Activated effector memory CD4-positive, alpha-beta T cell treated with Interleukin-2 at 50 U/mL for 16 hours (primary cell): ENCODE measurements at places on chromosomes 6 and 20.

- no peak for DNase-seq
Observed at GRCh38 chr6:36312854-36313648, 23.6 kb downstream of the BNIP5 start.

DNA sequence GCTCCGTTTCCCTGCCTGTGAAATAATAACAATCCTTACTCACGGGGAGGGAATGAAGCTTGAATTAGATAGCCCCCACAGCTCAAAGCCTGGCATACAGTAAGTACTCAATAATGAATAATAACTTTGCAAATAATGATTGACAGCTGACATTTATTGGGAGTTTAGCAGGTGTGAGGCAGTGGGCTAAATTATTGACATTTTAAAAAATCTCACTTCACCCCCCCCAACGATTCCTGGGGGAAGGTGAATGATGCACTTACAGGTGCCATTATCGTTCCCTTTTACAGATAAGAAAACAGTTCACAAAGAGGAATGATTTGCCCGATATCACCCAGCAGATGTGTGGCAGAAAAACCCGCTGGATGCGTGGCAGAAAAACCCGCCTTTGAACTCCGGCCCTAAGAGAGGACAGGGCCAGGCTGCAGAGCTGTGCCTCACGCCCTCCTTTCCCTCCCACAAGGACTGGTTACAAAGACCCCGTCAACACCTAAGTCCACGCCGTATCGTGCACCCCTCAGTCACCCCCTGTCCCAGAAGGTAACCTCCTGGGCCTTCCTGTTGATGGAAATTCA is 114.2 kb upstream of the PTPN1 start:
- no peak for DNase-seq

- DNase-seq, result no peak
Observed at GRCh38 chr20:59063358-59064213, 21.0 kb upstream of the PRELID3B start.

GRCh38 chr20:49595811-49596561 is 28.0 kb upstream of the PTGIS start:
- peak; percentile 35 for DNase-seq

- DNase-seq, result no peak
Observed at GRCh38 chr6:61809004-61809595, 476.9 kb downstream of the KHDRBS2 start.

DNA sequence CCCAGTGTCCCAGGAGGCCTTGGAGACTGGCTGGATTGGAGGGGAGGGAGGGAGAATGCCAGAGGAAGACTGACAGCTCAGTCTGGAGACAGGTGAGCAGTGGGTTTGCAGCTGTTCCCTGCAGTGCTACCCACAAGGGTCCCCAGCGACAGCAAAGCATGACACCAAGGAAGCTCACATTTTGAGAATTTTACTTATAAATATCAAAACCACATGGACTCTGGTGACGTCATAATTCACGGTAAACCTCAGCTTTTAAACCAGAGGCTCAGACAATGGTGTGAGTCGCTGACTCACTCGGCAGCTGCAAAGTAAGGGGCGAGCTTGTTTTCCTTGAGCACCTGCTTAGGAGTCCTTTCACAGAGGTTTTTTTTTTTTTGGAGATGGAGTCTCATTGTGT is 65.2 kb downstream of the THBS2 start:
- DNase-seq, result no peak

- DNase-seq, result no peak
Observed at GRCh38 chr6:35473850-35474130, 5.6 kb downstream of the RPL10A start.

DNA sequence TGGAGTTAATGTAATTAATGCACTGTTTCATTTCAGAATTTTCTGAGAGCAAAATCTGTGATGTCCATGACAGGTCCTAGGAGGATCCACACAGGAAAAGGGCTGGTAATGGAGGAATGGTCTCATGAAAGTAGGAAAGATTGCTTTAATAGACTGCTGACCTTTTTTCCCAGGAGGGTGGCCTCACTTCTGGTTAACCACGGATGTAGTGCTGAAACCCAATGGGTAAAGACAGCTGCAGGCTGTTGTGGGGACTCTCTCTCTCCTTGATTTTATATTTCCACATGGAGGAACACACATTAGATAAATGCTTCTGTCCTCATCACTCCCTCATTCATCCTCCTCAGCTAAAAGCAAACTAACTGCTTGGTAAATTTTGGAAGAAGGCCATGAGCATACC is 23.6 kb upstream of the RIPOR2 start:
- no peak for DNase-seq

GRCh38 chr20:19609642-19610223 is 148.3 kb upstream of the RIN2 start:
- no peak for DNase-seq

- no peak for DNase-seq
Observed at GRCh38 chr20:21681234-21681921, 24.1 kb upstream of the PAX1 start.

- DNase-seq, result no peak
Observed at GRCh38 chr6:79377888-79378348, 143.4 kb upstream of the HMGN3 start.

DNA sequence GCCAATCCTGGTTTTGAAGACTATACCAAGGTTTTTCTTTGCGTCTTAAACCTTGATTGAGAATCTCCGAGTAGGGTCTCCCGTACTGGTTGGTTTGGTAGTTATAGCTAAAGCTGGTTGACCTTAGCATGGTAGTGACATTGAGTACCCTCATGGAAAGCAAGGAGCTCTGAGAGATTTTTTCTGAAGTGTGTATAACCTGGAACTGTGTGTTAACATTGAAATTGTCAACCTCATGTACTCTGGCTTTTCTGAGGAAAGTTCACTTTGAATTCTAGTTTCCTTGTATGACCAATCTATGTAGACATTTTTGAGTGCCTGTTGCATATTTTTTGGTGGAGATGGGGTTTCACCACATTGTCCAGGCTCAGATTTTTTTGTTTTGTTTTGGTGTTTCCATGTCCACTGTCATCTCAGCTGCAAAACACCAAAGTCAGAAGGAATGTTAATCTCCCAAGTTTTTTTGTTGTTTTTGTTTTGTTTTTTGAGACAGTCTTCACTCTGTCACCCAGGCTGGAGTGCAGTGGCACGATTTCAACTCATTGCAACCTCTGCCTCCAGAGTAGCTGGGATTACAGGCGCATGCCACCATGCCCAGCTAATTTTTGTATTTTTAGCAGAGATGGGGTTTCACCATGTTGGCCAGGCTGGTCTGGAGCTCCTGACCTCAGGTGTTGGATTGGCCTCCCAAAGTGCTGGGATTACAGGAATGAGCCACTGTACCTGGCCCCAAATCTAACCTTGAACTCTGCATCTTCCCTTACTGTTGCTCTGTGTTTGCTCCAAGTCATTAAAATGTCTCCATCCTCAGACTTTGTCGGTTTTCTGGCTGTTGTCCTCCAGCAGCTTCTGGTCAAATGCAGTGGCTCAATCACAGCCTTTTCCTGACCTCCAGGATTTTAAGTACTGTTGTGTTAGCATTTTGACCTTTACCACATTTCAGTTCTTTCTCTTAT is 4.3 kb downstream of the RPS12 start:
- no peak for DNase-seq

DNA sequence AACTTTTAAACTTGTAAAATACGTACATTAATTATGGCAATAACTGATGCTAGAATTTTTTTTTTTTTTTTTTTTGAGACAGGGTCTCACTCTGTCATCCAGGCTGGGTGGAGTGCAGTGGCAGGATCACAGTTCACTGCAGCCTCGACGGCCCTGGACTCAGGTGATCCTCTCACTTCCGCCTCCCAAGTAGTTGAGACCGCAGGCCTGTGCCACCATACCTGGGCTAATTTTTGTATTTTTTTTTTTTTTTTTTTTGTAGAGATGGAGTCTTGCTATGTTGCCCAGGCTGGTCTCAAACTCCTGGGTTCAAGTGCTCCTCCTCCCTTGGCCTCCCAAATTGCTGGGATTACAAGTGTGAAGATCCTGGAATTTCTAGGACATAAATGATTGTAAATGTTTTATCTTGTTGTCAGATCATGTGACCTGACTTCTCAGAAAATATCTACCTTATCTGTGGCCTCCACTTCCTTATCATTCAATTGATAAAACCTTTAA is 2.2 kb upstream of the CD2AP start:
- DNase-seq, result no peak

DNA sequence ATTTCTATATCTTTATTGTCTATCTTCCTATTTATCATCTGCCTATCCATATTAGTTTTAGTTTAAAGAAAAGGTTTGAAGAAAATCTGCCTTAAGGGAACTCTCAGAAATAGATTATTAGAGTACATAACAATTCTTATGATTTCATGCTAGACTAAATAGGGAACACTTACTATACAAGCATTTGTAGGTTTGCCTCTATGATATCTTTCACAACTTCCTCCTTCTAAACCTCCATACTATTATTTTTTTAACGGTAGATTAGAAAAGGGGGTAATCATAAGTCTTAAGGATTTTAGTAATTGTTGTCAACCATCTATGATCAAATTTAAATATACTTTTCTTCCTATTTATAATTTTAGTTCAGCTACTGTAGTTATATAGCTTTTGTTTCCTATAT is 11.6 kb upstream of the DSE start:
- DNase-seq, result no peak

DNA sequence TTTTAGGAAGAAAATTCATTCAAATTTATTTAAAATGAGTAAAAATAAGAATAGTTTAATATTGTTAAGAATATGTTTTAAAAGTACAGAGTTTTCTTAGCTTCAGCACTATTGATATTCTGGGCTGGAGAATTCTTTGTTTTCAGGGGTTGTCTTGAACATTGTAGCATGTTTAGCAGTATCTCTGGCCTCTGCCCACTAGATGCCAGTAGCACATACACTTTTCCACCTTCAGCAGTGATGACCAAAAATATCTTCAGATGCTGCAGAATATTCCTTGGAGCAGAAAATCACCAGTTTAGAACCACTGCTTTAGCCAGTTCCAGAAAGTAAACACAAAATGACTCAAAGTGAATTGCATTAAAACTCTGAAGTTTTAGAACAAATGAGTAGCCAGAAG is 19.4 kb upstream of the SDHAF4 start:
- DNase-seq, result no peak

DNA sequence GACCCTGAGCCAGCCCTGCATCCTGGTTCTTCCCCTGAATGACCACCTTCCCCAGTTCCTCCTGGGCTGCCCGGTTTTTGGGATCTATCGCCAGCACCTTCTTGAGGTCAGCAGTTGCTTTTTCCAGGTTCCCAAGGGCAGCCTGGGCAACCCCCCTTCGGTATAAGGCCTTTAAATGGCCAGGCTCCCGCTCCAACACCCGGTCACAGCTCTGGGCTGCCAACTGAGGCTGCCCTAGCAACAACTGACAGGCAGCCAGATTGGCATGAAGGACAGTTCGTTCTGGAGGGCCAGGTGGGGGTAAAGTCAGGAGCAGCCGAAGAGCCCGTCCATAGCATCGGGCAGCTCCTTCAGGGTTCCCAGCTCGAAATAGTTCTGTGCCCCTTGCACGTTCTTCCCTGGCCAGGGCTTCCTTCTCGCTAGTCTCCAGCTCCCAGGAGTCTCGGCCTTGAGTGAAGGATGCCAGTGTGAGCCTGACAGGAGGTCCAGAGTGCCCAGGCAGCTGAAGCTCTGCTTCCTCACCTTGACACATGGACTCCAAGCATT is 778 bp upstream of the ATF6B start:
- DNase-seq, result no peak

- DNase-seq, result no peak
Observed at GRCh38 chr6:98669371-98669770, 165.0 kb upstream of the POU3F2 start.

DNA sequence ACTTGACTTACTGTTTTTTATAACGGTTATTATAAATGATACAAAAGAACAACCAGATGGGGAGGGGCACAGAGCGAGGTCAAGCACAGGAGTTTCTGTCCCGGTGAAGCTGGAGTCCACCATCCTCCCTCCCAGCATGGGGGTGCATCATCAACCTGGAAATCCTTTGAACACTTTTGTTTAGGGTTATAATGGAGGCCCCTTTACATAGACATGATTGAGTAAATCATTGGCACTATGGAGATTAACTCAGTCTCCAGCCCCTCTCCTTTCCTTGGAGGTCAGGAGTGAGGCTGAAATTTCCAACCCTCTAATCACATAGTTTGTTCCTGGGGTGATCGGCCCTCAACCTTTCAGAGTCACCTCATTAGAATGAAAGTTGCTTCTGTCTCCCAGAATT is 71.8 kb upstream of the ANKEF1 start:
- no peak for DNase-seq

GRCh38 chr6:33279971-33280511 is 3.1 kb downstream of the B3GALT4 start:
- no peak for DNase-seq

- DNase-seq, result no peak
Observed at GRCh38 chr20:37090407-37090806, 5.4 kb downstream of the RBL1 start.

- DNase-seq, result no peak
Observed at GRCh38 chr6:62980093-62980492, 231.2 kb upstream of the FKBP1C start.

DNA sequence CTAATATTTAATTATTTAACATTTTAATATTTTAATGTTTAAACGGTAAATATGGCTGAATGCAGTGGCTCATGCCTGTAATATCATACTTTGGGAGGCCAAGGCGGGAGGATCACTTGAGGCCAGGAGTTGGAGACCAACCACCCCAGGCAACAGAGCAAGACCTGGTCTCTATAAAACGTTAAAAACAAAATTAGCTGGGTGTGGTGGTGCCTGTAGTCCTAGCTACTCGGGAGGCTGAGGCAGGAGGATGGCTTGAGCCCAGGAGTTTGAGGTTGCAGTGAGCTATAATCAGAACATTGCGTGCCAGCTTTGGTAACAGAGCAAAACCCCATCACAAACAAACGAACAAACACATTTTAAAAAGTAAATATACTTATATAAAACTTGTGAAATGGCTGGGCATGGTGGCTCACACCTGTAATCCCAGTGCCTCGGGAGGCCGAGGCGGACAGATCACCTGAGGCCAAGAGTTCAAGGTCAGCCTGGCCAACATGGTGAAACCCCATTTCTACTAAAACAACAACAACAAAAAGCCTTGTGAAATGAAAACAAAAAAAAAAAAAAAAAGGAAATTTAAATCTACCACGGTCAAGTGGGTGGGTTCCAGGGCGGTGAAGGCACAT is 8.2 kb downstream of the SRXN1 start:
- no peak for DNase-seq

GRCh38 chr20:38969708-38970107 is 7.6 kb downstream of the DHX35 start:
- DNase-seq, result no peak

DNA sequence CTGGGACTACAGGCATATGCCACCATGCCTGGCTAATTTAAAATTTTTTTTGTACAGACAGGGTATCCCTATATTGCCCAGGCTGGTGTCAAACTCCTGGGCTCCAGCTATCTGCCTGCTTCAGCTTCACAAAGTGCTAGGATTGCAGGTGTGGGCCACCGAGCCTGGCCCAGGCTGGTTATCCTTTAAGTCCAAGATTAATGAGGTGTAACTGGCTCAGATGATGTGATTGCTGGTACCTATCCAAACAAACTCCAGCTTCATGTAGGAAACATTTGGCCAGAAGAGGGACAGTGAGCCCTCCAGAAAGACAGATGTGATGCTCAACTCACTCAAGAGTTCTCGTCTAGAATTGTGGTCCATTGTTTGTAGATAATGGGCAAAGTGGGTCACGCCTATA is 9.2 kb upstream of the ZNF318 start:
- no peak for DNase-seq

GRCh38 chr20:60113024-60113724 is 155.0 kb downstream of the CDH26 start:
- no peak for DNase-seq

- DNase-seq, result no peak
Observed at GRCh38 chr6:33976437-33977360, 169.2 kb downstream of the GRM4 start.

GRCh38 chr6:111823831-111824607 is 49.2 kb downstream of the FYN start:
- DNase-seq, result no peak

- DNase-seq, result no peak
Observed at GRCh38 chr20:4027590-4028265, 12.4 kb upstream of the RNF24 start.
